Kidney tubule cell (primary cell): ENCODE measurements at places on chromosomes 3 and 15.

DNA sequence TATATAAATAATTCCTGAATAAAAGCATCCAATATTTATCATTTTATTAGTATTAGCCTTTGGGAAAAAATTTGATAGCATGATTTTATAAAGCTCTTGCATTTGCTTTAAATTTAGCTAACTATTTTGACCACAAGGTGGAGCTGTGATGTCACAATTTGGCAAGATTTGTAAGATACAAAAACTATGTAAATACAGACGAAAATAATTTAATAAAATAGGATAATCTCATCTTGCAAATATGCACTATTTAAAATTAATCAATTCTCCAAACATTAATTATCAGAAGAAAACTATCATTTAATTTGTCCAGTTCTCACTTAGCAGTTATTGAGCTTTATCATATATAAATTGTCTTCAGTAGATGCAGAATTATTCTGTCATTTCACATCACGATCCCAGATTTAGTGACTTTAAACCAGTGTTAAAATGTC lies 95.4 kb downstream of the PLOD2 start:
- peak; percentile 67 for DNase-seq

DNA sequence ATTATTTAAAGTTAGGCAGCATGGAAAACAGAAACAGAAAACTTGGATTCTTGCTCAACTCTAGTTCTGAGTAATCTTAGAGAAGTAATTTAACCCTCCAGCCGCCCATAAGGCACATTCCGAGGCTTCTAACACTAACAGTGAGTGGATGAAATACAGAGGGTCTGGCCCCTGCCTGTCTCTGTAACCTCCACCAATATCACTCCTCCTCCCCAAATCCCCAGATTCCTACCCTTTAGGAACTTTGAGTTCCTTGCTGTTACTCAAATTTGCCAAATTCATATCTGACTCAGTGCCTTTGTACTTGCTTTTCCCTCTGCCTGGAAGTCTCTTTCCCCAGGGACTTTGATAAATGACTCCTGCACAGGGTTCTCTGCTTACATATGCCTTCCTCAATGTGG lies 112.5 kb upstream of the TGFBR2 start:
- DNase-seq = no peak

DNA sequence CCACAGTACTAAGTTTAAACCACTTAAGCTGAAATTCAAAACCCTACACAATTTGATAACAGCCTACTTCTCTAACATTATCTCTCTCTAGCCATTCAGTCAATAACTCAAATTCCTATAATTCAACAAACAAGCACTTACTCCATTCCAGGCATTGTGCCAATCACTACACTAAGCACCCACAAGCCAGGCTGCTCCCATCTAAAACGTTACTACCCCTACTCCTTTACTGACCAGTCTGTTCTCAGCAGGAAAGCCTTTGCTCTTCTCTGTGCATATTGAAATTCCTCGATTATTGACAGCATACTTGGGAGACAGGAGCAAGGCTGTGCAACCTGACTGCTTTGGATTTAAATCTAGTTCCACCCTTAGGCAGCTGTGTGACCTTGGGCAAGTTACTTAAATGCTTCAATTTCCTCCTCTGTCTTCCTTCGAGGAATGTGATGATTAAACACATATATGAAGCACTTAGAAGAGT lies 177.2 kb upstream of the THBS1 start:
- DNase-seq = peak; percentile 64

DNA sequence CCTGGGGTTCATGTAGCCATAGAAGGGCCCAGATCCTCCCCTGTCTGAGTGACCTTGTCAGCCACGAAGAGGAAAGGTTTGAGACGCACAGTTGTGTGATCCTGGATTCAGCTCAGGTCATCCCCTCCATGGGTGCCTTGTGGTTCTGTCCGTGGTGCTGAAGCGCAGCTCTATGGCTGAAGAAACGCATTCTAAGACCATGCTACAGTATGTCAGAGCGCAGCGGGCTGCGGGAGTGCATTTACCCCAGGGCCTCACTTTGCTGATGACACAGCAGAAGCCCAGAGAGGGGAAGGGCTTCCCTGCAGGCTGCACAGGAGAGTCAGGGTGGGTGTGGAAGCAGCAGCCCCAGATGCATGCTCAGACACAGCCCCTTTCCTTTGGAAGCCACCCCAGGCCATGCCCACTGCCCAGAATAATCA lies 68.8 kb upstream of the IQSEC1 start:
- peak; percentile 30 for DNase-seq

GRCh38 chr3:156547637-156548036 lies 7.3 kb downstream of the SSR3 start:
- DNase-seq = peak; percentile 60

GRCh38 chr3:196569003-196569516 lies 600 bp downstream of the FBXO45 start:
- peak; percentile 68 for DNase-seq

DNA sequence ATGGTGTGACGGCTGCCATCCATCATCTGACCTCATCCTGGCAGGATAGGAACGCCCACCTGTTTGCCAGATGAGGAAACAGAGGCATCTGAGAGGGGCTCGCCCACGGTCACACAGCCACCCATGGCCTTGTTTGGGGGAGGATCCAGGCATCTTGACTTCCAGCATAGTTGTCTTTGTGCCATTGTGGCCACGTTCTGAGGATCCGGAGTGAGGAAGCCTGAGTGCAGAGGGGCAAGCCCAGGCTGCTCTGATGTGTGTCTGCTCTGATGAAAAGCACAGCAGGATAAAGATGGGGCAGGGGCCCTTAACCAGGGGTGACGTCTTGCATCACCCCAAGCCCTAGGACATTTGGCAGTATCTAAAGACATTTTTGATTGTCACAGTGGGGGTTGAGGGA lies 58.7 kb downstream of the FGD5 start:
- no peak for DNase-seq

DNA sequence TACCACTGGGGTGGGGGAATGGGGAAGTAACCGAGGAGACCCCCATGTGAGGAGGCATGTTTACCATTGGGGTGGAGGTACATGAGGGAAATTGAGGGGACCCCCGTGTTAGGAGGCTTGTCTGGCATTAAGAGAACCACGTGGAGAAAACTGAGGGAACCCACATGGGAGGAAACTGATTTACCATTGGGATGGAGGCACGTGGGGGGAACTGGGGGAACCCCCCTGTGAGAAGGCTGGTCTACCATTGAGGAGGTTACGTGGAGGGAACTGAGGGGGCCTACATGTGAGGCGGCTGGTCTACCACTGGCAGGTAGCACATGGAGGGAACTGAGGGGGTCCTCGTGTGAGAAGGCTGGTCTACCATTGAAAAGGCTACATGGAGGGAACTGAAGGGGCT lies 159.4 kb downstream of the FBLN2 start:
- no peak for DNase-seq

GRCh38 chr3:69462022-69462825 lies 76.3 kb upstream of the FRMD4B start:
- peak; percentile 69 for DNase-seq

- no peak for DNase-seq
These were observed 189.5 kb downstream of the TPRG1 start for GRCh38 chr3:189361103-189361835.

- no peak for DNase-seq
These were observed 53.4 kb downstream of the SLC6A11 start for GRCh38 chr3:10869460-10869859.

DNA sequence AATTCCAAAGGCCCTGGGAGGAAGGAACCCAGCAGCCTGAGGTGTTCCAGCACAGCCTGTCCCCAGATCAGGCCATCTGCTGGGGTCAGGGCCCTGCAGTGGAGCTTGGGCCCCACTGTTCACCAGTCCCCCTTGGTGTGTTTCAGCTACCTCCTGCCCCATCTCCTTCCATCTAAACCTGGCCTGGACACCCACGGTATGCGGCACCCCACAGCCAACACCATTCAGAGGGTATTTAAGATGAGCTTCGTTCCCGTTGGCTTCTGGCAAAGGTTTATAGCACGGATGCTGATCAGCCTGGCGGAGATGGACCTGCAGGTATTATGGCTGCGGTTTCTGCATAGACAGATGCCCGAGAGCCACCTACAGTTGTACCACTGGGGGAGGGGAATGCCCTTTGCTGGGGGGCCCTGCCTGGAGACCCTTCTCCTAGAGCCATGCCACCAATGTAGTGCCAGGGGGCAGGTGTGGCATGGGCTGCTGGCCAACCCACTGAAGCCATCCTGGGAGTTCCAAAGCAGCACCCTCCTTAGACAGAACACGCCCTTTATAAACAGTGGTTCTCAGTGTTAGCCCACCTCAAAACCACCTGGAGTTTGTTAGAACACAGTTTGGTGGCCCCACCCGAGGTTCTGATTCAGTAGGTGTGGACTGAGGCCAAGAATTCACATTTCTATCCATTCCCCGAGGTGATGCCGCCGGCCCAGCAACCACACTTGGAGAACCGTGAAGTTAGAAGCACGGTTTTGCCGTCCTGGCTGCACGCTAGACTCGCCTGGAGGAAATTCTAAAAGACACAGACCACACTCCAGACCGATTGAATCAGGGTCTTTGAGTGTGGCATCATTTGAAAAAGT lies 126.9 kb downstream of the LRRK1 start:
- DNase-seq = no peak

- peak; percentile 74 for DNase-seq
These were observed 71.9 kb upstream of the THSD4 start for GRCh38 chr15:71043373-71043772.

- DNase-seq = no peak
These were observed 96.4 kb downstream of the PYDC2 start for GRCh38 chr3:191557322-191557721.

DNA sequence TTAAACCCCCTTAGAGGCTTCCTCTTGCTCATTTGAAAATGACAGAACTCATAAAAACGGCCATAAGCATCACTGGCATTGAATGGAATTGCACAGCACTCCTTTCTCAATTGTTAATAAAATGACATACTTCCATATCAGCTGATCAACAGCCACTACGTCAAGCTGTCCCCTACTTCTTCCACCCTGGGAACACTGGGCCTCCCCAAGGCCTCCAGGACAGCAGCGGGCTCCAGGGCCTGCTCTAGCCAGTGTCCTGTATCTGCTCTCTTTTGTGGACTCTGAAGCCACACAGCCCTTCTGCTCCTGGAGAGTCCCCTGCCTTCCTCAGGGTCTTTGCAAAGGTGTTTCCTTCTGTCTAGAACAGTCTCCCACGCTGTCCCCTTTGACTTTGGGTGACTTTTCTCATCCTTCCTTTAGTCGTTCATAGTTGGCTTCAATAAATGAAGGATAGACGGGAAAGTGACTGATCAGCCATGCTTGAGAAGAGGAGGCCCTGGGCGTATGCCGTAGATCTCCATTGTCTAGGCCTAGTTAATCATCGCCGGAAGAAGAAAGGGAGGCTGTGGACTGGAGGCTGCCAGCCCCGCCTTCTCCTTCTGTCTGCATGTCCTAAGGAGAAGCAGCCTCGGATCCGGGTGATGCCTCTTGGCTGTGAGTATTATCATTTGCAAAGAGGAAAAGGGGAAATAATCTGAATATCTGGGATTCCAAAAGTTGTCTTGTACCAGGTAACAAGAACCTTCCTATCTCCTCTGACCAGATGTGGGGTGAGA lies 4.7 kb upstream of the THSD4 start:
- no peak for DNase-seq

- DNase-seq = peak; percentile 58
These were observed 52.2 kb downstream of the EXOG start for GRCh38 chr3:38548154-38548931.

- DNase-seq = no peak
These were observed 5.6 kb upstream of the RHOV start for GRCh38 chr15:40879609-40880008.

- DNase-seq = no peak
These were observed 234.7 kb downstream of the THSD4 start for GRCh38 chr15:71349736-71350526.

GRCh38 chr3:194339356-194339755 lies 11.8 kb downstream of the CPN2 start:
- DNase-seq = no peak

- DNase-seq = no peak
These were observed 229.7 kb upstream of the TBL1XR1 start for GRCh38 chr3:177426878-177427495.

- DNase-seq = no peak
These were observed 74.7 kb upstream of the ACKR4 start for GRCh38 chr3:132522353-132522752.

DNA sequence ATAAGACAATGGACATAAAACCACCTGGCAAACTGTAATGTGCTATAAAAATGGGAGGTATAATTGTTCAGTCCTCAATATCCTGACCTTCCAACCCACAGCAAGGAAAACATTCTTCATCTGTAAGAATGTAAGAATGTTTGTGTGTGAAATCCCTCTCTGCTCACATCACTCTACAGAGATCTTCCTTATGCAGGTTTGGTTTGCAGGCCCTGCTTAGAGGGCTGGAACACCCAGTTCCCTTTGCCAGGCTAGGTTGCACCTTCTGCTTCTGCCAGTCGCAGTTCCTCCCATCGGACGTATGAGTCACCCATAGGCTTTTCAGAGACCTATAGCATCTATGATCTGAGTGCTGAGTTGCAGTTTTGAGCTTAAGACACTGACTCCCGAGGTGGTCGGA lies 24.1 kb upstream of the MINAR1 start:
- peak; percentile 25 for DNase-seq

DNA sequence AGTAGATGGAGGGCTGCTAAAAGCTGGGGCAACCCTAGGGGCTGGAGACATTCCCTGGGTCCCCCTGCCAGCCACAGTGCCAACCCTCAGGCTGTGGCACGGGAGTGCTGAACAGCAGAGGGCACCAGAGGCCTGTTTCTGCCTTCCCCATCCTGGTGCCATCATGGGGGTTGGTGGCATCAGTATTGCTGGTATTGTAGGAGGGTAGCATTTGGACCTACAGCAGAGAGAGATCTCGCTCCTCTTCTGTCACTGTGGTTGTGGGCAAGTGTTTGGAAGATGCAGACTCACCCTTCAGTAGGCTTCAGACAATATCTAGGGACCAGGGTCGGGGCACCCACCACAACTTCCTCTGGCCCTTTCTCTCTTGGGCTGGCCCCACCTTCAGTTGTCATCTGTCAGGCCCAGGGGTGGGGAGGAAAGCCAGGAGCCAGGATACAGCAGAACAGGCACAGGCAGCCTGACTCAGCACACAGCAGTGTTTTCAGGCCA lies 123.5 kb downstream of the RPLP1 start:
- peak; percentile 57 for DNase-seq

GRCh38 chr3:33218446-33219174 lies at the start of gene SUSD5:
SUSD5 (minus strand) TSS chr3:33218810; CDS start chr3:33218797, 13 bp downstream.
- peak; percentile 37 for DNase-seq

DNA sequence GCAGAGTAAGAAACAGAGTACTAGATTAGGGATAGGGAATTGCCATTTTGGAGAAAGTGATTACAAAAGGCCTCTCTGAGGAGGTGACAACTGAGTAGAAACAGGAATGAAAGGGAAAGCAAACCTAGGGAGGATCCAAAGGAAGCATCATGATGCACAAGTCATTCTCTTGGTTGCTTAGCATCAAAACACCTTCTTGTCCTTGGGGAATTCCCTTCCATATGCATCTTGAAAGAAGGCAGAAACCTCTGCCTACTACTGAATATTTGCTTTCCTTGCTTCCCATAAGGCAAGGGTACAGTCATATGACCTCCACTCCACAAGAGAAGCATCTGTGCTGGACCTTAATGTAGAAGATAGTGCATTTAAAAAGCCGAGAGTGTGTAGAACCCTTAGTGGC lies 24.1 kb downstream of the GABPB1 start:
- peak; percentile 75 for DNase-seq
